ENCODE measurements at places on chromosomes 3 and 15.

- H3K27ac ChIP-seq: peak overlapping the region; percentile 20
- H3K4me1 ChIP-seq: peaks cover 28% of the 10 kb centered on the region
- no peaks in the 10 kb centered on the region for H3K27me3 ChIP-seq
- no peak for DNase-seq
Measured at GRCh38 chr15:78061963-78062427, 15.5 kb downstream of the TBC1D2B start.

- H3K4me3 ChIP-seq: no peak overlapping the region
- H3K27ac ChIP-seq: no peak overlapping the region
- H3K27me3 ChIP-seq: peaks cover 21% of the 10 kb centered on the region
- peaks cover 18% of the 10 kb centered on the region for H3K4me1 ChIP-seq
Measured at GRCh38 chr3:13167064-13167743, 94.0 kb upstream of the IQSEC1 start.

DNA sequence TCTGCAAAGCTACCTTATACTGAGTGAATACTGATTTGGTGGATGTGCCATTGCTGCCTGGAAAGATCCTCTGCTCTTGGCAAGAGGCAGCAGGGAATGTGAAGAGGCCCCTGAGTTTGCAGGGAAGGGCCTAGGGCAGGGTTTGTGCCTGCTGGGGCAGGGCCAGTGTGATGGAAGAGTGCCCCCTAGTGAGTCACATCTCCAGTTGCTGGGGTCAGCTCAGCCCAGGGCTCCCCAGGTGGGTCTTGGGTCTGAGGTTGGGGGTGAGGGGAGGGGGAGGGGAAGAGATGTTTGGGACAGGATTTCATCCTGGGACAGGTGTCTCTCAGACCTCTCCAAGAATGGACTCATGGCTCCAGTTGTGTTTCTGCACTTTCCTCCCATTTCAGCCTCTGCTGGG lies 4.1 kb upstream of the AMOTL2 start:
- DNase-seq: no peak
- H3K27ac ChIP-seq: no peak overlapping the region
- H3K36me3 ChIP-seq: no peaks in the 10 kb centered on the region
- H3K4me3 ChIP-seq: no peak overlapping the region
- peaks cover 23% of the 10 kb centered on the region for H3K27me3 ChIP-seq

DNA sequence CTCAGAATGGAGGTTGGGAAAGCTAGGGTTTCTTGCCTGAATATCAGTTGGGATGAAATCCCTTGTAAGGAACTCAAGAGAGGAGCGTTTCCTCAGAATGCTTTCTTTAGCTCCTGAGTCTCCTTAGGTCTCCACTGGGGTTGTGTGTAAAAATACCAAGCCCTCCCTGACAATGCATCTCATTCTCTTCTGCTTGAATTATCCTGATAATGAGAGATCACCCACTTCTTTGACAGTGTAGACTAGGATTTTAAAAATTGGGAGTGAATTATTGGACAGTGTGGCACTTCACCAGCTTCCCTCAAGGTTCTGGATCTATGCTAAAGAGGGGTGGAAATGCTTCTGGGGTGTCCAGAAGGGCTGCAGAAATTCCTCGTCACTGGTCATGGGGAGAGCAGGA lies 41.8 kb upstream of the POLG start:
- H3K27ac ChIP-seq: no peak overlapping the region
- H3K4me1 ChIP-seq: no peaks in the 10 kb centered on the region
- DNase-seq: no peak
- no peak overlapping the region for H3K4me3 ChIP-seq
- no peaks in the 10 kb centered on the region for H3K36me3 ChIP-seq

DNA sequence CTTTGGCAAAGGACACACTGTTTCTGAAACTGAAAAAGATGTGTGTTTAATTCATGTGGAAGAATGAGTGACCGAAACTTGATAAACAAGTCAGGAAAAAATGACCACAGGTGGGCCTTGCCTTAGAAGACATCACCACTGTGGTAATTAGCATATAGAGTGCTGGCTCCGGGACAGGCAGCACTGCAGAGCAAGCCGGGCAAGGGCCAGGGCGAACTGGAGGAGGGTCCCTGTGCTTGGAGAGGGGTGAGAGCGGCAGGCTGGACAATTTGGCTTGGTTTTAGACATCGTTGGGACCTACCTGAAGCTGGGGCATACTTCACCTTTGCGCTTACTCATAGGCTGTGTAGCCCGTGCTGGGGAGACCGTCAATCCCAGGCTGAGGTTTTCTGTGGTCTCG lies 8.2 kb downstream of the RTP3 start:
- peaks cover 47% of the 10 kb centered on the region for H3K4me1 ChIP-seq
- no peak overlapping the region for H3K4me3 ChIP-seq
- DNase-seq: no peak
- no peak overlapping the region for H3K27ac ChIP-seq
- H3K27me3 ChIP-seq: peaks cover 11% of the 10 kb centered on the region

GRCh38 chr3:4963669-4964570 lies 15.3 kb upstream of the BHLHE40 start:
- H3K27ac ChIP-seq: peak overlapping the region; percentile 55
- H3K36me3 ChIP-seq: peaks cover 14% of the 10 kb centered on the region
- no peak overlapping the region for H3K4me3 ChIP-seq
- H3K4me1 ChIP-seq: no peaks in the 10 kb centered on the region

GRCh38 chr3:77815467-77815866 lies 775.6 kb downstream of the ROBO2 start:
- no peaks in the 10 kb centered on the region for H3K36me3 ChIP-seq
- H3K4me3 ChIP-seq: no peak overlapping the region
- H3K27me3 ChIP-seq: no peaks in the 10 kb centered on the region

- no peak for DNase-seq
- no peaks in the 10 kb centered on the region for H3K36me3 ChIP-seq
- H3K27me3 ChIP-seq: peaks cover 17% of the 10 kb centered on the region
- no peak overlapping the region for H3K4me3 ChIP-seq
Measured at GRCh38 chr3:184737641-184738505, 26.0 kb upstream of the MAGEF1 start.

DNA sequence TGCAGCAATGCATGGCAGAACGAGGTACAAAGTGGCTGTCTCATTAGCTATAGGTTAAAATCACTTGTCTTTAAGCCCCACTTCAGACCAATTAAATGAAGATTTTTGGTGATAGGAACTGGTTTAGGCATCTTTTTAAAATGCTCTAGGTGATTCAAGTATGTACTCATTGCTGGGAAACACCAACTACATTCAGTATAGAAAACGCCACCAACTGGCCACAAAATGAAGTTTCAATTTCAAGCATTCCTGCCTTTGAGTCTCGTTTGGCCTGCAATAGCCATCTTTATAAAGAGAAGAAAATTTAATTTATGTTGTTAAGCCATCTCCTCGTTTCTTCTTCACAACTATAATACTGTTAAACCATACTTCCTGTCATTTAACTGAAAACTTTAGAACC lies 587.9 kb downstream of the GBE1 start:
- H3K27me3 ChIP-seq: no peaks in the 10 kb centered on the region
- H3K27ac ChIP-seq: no peak overlapping the region
- no peak for DNase-seq
- H3K4me1 ChIP-seq: no peaks in the 10 kb centered on the region

DNA sequence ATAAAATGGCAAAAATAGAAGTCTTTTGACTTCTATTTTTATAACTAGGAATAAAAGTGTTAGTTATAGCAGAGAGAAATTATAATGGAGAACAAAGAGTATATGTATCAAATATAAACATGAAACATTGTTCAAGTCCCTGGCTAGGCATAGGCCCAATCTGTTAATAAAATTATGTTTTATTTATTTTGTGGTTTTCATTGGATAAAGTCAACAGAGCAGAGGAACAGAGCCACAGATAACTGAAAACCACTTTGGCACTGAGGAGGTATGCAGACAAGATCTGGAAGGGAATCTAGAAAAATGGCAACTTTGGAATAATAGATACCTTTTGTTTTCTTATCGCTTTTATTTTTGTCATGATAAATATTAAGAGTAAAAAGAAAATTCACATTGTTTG lies 50.4 kb upstream of the ICE2 start:
- DNase-seq: no peak
- no peak overlapping the region for H3K27ac ChIP-seq
- peaks cover 4% of the 10 kb centered on the region for H3K27me3 ChIP-seq

DNA sequence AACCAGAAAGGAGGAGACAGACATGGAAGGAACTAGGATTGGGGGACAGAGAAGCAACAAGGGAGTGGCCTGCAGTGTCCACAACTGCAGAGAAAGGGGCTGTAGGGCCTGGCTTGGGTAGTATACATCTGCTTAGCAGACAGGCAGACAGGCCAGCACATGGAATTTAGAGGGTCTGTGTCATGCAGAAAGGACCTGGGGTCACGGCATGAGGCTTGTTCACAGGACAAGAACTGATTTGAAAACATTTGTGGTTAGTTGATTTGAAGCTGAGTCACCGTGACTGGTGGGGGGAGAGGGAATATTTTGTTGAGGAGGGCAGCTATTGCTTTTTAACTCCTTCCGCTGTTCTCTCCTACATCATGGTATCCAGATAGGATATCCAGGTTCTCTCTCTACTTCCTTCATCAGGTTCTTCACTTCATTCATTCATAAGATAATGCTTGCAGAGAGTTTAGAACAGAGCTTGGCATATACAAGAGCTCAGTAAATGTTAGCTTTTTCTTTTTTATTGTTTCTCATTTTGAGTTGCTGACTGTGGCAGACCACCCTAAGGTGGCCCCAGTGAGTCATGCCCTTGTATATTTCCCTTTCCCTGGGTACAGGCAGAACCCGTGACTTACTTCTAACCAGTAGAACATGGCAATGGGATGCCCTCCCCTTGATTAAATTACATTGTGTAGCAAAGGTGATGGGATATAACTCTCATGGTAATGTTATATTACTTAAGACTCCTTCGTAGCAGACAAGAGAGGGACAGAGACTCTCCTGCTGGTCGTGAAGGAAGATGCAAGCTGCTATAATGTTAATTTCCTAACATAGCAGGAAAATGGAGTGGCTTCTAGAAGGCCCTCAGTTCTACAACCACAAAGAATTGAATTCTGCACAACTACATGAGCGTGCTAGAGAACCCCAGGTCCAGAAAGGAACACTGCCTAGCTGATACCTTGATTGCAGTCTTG lies 95.0 kb upstream of the NMNAT3 start:
- peaks cover 5% of the 10 kb centered on the region for H3K27me3 ChIP-seq
- H3K27ac ChIP-seq: no peak overlapping the region
- peaks cover 54% of the 10 kb centered on the region for H3K4me1 ChIP-seq
- no peaks in the 10 kb centered on the region for H3K36me3 ChIP-seq
- no peak overlapping the region for H3K4me3 ChIP-seq
- no peak for DNase-seq

- peak; percentile 59 for DNase-seq
- no peak overlapping the region for H3K4me3 ChIP-seq
- peaks cover 3% of the 10 kb centered on the region for H3K27me3 ChIP-seq
- H3K36me3 ChIP-seq: no peaks in the 10 kb centered on the region
- H3K4me1 ChIP-seq: peaks cover 67% of the 10 kb centered on the region
Measured at GRCh38 chr3:10192953-10193691, 28.4 kb downstream of the IRAK2 start.

GRCh38 chr15:48072941-48073340 lies 47.8 kb upstream of the SLC24A5 start:
- peaks cover 4% of the 10 kb centered on the region for H3K27me3 ChIP-seq
- no peak overlapping the region for H3K27ac ChIP-seq
- no peak for DNase-seq
- H3K36me3 ChIP-seq: peaks cover 17% of the 10 kb centered on the region

- peak overlapping the region; percentile 89 for H3K27ac ChIP-seq
- DNase-seq: no peak
Measured at GRCh38 chr15:85534031-85534430, 153.6 kb downstream of the AKAP13 start.

DNA sequence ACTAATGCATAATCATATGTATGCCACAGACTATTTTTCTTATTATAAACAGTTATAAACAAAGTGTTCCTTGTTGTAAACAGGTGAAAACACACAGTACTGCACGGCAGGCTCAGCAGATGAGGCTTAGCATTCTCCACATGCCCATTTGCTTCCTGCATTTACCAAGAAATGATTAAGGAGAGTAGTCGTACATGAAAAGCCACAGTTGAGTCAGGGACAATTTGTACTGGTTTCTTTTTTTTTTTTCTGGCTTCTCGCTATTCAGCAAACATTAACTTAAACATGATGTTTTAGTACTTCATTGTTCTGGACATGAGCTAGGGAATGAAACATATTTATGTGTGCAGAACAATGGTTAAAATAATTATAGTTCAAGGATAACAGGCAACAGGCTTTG lies 63.4 kb downstream of the GHSR start:
- no peaks in the 10 kb centered on the region for H3K4me1 ChIP-seq
- no peak overlapping the region for H3K4me3 ChIP-seq
- H3K36me3 ChIP-seq: peaks cover 57% of the 10 kb centered on the region
- no peak for DNase-seq

- H3K27me3 ChIP-seq: peaks cover 30% of the 10 kb centered on the region
- no peak overlapping the region for H3K27ac ChIP-seq
- H3K36me3 ChIP-seq: no peaks in the 10 kb centered on the region
- peaks cover 38% of the 10 kb centered on the region for H3K4me1 ChIP-seq
- DNase-seq: peak; percentile 32
Measured at GRCh38 chr3:13546667-13547171, 2.2 kb upstream of the FBLN2 start.

DNA sequence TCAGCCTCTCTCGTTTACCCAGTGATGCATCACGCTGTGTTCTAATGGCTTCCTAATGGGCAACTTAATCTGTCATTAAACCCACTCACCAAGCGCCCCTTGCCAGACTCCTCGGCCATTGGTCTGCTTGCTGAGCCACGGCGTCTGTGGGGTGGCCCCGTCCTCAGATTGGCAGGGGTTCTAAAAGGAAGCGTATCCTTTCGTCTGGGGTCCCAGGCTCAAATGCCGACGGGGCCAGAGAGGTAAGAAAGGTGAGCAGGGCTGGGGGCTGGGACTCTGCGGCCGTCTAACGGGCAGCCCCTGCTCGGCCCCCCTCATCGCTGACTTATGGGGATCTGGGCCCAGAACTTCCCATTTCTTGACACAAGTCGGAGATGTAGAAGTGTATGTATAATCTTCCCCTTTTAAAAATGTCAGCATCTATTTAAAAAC lies 315.1 kb upstream of the PROK2 start:
- H3K36me3 ChIP-seq: no peaks in the 10 kb centered on the region
- H3K4me1 ChIP-seq: peaks cover 24% of the 10 kb centered on the region
- H3K27ac ChIP-seq: no peak overlapping the region
- H3K27me3 ChIP-seq: peaks cover 79% of the 10 kb centered on the region
- peak; percentile 30 for DNase-seq
